ENCODE measurements at places on chromosomes 7 and 10. TPM values are rescaled to one million over a fixed set of nuclear protein-coding genes. Genes with fewer than 3 reads are reported as not detected.

DNA sequence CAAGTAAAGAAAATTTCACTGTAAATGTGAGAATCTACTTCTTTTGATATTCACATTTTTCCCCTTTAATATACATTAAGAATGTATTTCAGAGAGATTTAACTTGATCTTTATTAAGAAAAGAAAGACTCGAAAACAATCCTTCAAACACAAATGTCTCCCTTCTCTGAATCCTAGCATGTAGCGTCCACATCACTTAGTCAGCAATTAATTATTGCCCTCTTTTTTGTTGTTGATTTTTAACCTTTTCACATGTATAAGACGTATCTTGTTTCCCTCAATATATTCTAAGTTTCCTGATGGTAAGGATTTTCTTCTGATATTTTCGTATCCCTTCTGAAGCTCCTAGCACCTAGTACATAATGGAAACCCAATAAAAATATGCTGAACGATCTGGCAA, 6.6 kb downstream of the PDE1C start:
- DNase-seq, result no peak

LRRD1 gene
- not detected for polyA plus RNA-seq

DNA sequence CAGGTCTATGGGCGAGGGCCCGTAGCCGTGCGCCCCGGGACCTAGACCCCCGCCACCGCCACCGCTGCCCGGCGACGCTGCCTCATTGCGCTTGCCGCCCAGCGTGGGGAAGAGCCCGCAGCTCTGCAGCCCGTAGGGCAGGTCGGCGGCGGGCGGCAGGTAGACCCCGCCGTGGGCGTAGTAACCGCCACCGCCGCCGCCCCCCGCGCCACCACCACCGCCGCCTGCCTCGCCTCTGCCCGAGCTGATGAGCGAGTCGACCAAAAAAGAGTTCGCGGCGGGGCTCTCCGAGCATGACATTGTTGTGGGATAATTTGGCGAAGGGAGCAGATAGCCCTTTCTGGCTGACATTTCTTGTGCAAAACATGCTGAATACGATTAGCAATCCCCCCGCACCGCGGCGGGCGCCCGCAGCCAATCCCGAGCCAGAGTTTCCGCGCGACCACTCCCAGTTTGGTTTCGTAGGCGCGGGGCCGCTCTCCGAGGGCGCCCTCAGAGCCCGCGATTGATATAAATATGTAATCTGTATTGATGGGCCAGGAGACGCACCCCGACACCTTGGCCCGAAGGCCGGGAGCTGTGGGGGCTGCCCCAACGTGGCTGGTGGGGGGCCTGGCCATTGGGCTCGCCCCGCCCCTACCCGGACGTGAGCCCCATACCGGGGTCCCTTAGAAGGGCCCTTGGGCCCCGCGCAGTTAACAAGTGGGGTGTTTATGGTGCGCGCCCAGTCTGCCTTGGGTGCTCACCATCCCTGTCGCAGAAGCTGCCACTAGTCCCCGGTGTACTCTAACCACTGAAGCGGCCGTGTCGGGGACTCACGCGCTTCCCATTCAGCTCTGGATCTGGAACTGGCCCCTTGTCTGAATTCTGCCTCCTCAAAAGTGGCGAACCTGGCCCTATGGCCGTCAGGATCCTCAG, at the start of gene HOXA10:
Gene HOXA10 (minus strand): TSS at position 365 of the 918 bp plus-strand sequence. CDS start 14 bp downstream, at position 351.
- peak; percentile 88 for DNase-seq

ANTXRL gene
- not detected for polyA plus RNA-seq

- DNase-seq, result no peak
Observed at GRCh38 chr10:124451276-124451675, 1.4 kb upstream of the NKX1-2 start.

GRCh38 chr10:9342885-9343570, 1288.5 kb downstream of the GATA3 start:
- no peak for DNase-seq

DNA sequence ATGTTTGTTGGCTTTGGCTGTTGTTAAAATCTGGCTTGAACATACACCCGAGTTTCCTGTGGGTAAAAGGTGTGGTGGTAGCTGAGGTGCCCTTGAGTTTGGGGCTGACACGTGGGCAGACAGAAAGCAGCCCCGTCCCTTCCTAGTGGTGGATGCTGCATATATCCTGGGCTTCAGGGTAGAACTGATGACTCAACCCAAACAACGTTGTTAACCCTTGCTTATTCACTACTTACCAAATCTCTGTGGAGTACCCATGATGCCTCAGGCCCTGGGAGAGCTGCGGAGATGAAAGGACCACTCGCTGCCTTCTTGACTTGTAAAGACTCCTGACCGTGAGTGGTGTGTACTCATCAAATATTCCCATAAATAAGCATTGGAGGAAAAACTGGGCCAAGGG, 245.1 kb downstream of the RAB11FIP2 start:
- DNase-seq, result no peak

DNA sequence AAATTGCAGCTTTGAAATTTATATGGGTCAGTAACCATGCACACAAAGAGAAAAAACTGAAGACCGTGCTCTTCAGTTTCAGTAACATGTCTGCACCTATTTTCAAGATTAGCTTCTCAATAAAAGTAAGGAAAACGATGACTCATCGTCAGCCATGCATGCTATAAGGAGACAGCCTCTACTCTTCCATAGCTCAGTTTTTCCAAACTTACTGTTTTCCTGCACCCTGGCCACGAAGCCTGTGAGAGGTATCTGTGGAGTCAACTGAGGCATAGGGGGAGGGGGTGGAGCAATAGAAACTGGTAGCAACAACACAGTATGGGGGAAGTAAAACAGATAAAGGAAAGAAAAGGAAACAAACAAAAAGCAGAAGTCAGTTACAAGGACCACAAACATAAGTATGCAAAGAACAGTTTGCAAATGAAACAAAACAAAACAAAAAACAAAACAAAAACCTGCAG, 58.0 kb downstream of the PDSS1 start:
- no peak for DNase-seq

- no peak for DNase-seq
Observed at GRCh38 chr10:118310822-118311221, 31.3 kb downstream of the FAM204A start.

DNA sequence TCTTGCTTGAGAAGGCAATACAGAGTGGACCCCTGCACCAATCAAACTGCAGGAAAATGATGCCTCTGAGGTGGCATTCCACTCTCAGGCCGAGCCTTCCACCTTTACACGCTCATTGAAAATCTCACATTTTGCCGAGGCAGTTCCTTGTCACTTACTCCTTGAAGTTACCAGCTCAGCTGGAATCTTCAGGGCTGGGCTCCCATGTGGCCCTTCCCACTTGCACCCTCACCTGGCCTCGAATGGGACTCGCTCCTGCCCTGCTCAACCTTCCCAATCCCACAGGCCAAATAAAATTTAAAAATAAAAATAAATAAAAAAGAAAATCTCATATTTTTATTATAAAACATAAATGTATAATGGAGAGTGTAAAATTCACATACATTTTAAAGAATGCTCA, 790.7 kb upstream of the COBL start:
- no peak for DNase-seq

KCP gene
- polyA plus RNA-seq, result not detected

LLCFC1 gene
- not detected for polyA plus RNA-seq

GRCh38 chr7:22895140-22895827, 72.6 kb upstream of the TOMM7 start:
- DNase-seq, result no peak

UCN3 gene
- not detected for polyA plus RNA-seq

NUDT13 gene
- 1.8 TPM for polyA plus RNA-seq

DNA sequence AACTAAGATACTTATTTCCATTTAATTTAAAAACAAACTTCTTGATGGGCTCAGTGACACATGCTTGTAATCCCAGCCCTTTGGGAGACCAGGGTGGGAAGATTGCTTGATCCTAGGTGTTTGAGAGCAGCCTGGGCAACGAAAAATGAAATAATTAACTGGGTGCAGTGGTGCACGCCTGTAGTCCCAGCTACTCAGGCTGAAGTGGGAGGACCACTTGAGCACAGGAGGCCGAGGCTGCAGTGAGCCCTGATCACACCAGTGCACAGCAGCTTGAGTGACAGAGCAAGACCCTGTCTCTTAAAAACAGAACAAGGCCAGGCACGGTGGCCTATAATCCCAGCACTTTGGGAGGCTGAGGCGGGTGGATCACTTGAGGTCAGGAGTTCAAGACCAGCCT, 37.4 kb downstream of the AVL9 start:
- no peak for DNase-seq

DNA sequence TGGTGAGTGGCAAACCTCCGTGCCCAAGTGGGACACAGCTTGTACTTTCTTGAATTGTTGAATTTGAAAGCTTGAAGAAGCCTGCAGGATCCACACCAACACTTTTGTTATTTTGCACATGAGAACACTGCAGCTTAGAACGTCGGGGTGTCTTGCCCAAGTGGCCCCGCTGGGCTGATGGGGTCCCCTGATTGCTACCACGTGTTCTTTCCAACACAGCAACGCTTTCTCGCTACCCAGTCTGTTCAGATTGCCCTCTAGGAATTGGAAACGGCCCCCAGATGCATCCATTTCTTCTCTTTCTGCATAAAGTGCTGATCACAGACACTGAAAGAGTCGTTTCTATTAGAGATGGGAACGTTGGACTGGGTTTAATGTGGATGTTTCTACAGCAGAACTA, 268.5 kb downstream of the ADARB2 start:
- no peak for DNase-seq

SHH gene
- 1.8 TPM for polyA plus RNA-seq

DNA sequence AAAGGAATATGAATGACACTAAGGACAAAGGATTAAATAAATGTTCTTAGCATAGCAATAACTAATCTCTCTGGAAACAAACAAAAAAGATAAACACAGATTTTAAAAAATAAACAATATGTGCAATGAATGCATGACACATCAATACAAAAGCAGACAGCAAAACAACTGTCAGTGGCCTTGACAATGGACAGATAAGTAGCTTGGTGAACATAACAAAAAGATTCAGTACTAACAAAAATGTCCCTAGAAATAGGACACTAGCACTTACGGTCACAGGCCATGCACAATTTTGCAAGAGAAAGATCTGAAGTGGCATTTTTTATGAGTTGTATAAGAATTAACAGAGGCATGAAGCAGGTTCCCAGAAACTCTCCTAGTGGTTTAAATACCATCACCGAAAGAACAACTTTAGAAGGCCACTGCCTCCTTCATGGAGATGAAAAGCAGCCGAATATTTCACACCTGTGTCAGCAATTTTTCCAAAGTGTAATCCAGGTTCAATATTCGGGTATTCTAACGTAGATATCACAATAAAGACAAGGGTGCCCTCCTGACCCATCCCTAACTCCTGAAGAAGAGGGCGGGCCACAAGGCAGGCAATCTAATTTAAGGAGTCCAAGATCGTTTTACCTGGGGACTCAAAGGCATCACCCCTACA, 231.3 kb upstream of the MKLN1 start:
- no peak for DNase-seq

GRCh38 chr7:139647814-139648390, 124.4 kb downstream of the CLEC2L start:
- no peak for DNase-seq

GRCh38 chr10:13104697-13105096, 4.7 kb downstream of the OPTN start:
- DNase-seq, result no peak

RASA4B gene
- polyA plus RNA-seq, result 16.6 TPM

DNA sequence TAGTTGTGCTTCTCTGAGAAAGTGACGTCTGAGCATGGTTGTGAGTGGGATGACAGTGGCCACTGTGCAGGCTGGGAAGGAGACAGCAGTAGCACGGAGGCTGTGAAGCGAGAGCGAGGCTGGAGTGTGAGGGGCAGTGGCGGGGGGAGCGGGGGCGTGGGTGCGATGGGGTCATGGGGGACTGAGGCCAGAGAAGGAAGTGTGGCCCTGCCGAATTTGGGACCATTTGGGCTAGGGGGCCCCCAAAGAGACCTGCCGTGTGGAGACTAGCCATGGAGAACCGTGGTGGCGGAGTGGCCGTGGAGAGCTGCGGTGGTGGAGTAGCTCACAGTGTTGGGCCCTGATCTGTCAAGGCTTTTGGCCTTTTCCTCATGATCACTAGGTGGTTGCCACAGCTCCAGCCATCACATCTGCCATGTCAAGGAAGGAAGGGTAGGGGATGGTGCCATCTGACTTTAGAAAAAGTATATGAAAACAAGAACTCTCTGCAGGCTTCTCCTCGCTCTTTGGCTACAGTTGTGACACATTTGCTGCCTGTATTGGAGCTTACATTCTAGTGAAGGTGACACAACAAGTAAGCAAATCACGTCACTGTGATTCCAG, 61.4 kb downstream of the MGMT start:
- DNase-seq, result no peak

CDK5 gene
- 10.6 TPM for polyA plus RNA-seq

GRCh38 chr10:116444527-116445142, 17.0 kb downstream of the PNLIPRP3 start:
- DNase-seq, result no peak

DNA sequence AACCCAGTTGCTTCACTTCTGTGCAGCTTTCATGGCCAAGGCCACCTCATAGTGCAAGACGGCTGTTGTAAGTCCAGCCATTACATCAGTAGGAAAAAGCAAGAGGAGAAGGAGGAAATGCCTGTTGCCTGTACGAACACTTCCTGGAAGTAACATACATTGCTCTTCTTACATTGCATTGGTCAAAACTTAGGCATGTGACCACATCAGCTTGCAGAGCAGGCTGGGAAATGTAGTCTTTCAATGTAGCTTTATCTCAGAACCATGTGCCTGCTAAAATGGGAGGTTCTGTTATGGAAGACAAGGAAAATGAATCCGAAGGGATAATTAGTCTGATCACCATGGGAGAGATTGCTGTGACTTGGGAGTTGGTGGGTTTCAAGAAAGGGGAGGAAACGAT, 4.3 kb downstream of the SLC29A3 start:
- DNase-seq, result no peak

Measured in sigmoid colon (tissue), 7 donors.